AG09309 (cell line): ENCODE measurements at places on chromosomes 1 and 21.

DNA sequence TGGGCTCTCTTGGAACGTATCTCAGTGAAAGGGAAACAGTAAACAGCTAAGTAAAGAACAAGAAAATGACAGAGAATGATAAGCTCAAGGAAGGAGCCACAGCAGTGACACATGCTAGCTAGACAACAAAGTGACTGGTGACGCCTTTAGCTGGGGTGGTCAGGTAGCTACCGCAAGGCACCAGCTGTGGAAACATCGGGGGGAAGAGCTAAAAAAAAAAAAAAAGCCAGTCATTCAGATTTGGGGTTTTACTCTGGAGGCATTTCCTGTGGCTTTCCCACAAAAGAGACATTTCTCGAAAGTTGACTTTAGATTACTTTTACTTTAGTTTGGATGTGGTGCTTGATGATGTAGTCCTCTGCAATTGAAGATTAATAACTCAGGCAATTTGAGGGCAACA is 2.1 kb downstream of the FHAD1 start:
- no peak for DNase-seq

DNA sequence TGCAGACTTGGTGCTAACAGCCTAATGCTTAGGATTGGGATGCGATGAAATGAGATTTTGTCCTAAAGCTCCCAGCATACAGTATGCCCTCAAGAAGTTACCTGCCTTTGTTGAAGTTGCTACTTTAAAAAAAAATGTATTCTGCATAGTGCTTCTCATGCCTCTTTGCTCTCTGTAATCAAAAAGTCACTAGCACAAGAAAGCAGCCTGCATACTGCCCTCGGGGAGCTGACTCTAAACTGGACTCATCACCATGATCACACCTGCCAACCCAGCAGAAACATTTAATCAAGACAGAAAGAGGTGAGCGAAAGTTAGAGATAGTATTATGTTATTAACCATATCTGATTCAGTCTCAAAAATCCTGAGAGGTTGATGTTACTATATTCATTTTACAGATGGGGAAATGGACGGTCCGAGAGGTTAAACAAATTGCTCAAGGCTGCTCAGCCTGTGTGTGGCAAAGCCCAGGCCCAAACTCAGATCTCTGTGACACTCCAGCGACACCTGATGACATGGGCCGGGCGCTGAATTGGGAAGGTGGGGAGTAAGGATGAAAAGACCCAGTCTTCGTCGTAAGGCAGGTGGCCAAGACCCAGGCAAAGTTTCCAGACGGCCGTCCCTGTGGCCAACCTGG is 1.1 kb downstream of the BATF3 start:
- no peak for DNase-seq

DNA sequence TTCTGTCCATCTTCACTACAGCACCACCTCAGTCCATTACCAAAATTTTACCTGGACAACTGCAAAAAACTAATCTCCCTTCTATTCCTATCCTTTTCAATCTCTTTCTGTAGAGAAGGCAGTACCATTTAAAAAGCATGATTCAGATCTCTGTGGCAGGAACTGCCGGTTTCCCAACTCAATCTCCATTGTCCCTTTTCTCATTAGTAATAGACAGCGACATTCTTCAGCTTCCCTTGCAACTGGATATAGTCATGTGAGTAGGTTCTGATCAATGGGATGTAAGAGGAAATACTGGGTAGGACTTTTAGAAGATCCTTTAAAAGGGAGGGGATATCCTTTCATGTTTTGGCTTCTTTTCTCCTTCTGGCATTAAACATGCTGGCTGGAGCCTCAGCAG is 74.9 kb downstream of the ADCY10 start:
- no peak for DNase-seq

- no peak for DNase-seq
Measured at GRCh38 chr1:24047110-24047477, 64.8 kb downstream of the MYOM3 start.

- no peak for DNase-seq
Measured at GRCh38 chr21:45436351-45437065, 31.5 kb downstream of the COL18A1 start.

DNA sequence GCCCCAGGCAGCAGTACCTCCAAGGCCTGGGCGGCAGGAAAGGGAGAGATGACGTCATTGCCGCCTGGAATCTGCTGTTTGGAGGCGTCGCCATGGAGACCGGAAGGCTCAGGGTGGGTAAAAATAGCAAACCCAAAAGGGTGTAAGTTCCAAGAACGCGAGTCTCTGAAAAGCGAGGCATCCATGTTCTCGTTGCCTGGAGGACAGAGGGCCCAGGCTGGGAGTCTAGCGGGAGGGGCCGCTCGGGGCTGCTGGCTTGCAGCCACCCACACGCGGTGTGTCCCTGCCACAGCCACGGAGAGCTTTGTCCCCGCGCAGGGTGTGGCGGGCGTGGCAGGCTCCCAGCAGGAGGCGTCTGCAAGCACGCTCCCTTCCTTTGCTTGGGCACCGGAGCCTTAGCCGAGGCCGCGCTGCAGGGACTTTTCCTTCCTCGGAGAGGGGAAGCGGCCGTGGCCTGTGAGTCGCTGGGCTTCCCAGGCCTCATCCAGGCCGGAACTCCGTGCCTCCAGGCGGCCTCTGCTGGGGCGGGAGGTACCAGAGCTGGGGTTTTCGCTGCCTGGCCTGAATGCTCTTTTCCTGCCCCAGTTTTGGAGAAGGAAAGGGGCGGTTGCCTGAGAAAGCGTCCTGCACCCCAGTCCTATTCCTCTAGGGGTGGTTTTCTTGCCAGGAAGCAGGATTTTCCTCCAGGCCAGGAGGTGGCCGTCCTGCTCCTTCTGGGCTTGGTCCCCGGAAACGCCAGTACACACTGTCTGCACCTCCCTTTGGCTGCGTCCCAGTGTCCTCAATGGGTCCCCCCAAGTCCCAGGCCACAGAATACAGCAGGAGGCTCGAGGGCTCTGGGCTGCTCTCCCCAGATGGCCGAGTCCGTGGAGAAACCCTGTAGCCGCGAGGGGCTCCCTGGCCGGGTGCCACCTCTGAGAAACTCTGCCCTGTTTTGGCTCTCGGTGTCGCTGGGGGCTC is 15.3 kb upstream of the SKI start:
- no peak for DNase-seq

GRCh38 chr1:56630786-56631185 is 14.3 kb upstream of the PRKAA2 start:
- DNase-seq = no peak

DNA sequence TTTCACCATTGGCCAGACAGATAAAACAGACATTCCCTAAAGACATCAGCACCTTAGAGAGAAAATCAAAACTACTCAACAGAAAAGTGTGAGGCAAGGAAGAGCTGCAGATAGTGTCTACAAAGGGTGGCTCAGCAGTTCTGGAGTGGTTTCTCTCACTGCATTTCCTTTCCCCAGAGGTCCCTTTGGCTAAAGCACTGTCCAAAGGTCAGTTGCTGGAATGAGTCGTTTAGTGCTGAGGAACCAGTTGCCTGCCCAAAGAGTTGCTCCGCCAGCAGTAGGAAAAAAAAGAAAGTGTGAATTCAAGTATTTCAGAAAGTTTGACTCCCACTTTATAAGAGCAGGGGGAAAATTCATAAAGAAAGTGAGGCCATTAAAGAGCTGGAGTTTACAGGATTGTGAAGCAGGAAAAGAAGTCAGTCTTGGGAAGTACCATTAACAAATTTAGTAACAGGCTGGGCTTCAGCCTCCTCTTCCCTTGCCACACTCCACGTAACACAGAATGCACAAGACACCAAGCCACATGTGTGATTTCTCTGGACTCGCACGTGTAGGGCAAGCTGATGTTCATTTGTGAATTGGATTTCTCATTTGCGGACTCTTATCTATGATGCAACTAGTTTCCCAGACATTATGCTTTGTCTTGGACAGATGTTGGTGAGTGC is 122.2 kb downstream of the RUNX1 start:
- no peak for DNase-seq

GRCh38 chr1:18266391-18266790 is 158.8 kb downstream of the IGSF21 start:
- no peak for DNase-seq

- no peak for DNase-seq
Measured at GRCh38 chr1:41427122-41427913, 57.2 kb downstream of the EDN2 start.
